NCI-H187 treated with DMSO at 0.1 percent for 48 hours (cell line): ENCODE measurements at places on chromosomes 3 and 15.

DNA sequence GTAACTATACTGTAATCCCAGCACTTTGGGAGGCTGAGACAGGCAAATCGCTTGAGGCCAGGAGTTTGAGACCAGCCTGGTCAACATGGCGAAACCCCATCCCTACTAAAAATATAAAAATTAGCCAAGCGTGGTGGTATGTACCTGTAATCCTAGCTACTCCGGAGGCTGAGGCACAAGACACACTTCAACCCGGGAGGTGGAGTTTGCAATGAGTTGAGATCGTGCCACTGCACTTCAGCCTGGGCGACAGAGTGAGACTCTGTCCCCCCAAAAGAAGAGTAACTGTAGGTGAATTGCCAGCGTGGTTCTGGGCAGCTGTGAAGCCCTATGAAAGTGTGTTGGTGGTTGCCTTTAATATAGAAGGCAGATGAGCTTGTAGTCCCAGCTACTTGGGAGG is 95.9 kb downstream of the SLCO3A1 start:
- no peak for DNase-seq

DNA sequence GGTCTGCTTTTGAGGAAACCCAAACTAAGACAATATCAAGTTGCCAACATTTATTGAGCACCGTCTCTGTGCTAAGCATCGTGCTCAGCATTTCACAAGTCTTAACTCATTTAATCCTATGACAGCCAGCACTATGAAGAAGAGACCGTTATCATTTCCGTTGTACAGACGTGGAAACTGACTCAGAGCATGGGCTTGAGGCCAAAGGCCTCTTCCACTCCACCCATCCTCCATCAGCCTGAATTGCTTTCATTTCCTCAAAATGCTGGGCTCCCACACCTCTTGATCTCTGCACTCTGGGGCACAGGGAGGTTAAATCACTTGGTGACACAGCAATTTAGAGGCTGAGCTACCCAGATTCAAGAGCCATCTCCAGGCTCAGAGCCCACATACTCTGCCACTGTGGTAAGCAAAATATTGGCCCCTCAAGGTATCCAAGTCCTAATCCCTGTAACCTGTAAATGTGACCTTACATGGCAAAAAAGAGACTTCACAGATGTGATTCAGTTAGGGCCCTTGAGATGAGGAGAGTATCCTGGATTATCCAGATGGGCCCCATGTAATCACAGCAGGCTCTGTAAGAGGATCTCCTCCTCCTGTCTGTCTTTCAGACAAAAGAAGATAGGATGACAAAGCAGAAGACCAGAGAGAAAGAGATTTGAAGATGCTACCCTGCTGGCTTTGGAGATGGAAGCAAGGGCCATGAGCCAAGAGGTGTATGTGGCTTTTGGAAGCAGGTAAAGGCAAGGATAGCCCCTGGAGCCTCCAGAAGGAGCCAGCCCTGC is 24.3 kb upstream of the FLNB start:
- DNase-seq = no peak

DNA sequence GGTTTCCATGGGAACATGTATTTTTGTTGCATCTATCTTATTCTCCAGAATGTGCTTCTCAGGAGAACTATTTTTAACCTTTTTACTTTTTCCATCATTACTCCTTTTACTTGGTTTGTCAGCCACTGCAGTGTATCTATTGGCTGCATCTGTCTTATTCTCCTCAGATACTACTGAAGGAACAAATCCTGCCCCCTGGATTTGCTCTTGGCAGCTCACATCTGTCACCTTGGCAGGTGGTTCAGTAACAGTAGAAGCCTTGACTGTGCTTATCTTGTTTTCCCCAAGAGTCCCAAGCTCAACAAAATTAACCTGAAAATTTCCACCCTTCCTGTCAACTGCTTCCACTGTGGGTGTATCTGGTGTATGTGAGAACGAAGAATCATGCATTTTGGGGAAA is 106.0 kb downstream of the MAP4 start:
- no peak for DNase-seq

GRCh38 chr3:25904206-25904605 is 114.3 kb downstream of the OXSM start:
- DNase-seq = no peak

DNA sequence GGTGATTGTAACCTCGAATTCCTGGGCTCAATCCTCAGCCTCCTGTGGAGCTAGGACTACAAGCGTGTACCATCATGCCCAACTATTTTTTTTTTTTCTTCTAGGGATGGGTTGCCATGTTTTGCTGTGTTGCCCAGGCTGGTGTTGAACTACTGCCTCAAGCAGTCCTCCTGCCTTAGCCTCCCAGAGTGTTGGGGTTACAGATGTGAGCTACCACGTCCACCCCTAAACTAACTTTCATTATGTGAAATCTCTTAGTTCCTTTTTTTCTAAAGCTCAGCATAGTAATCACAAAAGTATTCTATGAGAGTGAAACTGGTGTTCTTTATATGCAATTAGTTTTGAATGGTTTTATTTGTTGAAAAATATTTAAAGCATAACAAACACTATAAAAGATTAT is 92.1 kb downstream of the XRN1 start:
- DNase-seq = no peak

DNA sequence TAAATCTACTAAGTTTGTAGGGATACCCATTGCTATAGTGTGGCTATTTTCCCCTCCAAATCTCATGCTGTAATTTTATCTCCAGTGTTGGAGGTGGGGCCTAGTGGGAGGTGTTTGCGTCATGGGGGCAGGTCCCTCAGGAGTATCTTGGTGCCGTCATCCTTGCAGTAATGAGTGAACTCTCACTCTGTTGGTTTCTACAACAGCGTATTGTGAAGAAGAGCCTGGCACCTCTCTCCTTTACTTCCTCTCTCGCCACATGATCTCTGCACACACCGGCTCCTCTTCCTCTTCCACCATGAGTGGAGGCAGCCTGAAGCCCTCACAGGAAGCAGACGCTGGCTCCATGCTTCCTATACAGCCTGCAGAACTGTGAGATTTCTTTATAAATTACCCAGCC is 34.0 kb upstream of the TRPM1 start:
- DNase-seq = no peak

DNA sequence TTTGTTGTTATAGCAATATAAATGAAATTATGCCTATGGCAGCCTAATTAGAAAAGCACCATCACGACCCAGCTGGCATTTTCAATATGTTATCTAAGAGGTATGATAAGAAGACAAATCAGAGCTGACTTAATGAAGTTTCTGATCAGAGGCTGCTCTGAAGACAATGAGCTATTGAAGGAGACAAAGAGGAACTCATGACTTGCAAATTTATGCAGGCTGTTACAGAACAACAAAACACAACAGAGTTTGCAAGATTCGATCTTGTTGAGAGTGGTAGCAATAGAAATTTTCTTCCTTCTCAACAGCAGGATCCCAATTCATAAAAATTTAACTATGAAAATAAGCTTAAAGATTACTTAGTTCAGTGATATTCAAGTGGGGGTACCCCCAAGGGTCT is 7.7 kb downstream of the CCDC54 start:
- DNase-seq = no peak

DNA sequence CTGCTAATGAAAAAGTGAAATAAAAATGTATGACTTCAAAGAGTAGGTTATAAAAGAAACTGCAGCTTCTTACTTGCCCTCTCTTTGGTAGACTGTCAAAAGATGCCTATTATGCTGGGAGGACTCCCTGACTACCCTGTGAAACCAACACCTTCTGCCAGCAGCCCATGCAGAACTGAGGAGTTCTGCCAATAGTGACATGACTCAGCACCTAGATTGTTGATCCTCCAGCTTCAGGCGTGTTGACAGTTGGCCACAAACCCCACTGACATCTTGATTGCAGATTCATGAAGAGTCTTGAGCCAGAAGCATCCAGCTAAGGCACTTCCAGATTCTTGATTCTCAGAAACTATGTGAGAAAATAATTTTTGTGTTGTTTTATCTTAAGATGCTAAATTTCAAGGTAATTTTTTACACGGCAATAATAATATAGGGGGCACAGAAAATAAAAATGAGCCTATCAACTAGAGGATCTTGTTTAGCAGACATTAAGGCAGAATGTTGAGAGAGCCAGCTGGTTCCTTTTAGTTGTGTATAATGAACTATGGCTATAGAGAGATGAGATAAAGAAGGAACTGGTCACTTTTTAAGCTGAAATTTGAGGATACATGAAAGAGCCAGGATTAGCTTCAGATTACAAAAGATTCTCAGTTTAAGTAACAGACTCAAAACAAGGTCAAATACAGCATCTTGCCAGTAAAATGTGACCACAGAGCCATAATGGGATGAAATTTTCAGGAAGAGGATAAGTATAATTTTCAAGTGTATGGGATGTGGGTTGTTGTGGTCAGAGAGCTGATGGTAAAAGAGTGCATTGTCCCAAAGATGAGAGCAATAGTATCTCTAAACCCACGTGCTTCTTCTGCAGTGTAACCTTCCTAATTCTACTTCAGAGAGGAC is 588.7 kb upstream of the CBLB start:
- DNase-seq = no peak

DNA sequence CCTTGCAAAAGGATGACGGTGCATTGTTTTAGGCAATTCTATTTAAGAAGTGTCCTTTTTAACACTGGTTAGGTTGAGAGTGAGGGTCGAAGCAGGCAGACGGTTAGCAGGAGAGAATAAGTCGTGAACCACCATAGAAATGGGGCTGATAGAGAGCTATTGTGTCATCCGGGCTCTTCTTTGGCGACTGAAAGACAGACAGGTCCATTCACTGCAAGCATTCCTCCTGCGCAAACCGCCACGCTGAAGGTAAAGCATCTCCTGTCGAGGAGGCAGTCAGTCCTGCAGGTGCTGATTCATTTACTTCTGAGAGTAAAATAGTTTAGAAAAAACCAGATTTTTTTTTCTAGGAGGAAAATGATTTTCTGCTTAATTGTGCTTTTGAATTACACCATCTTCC is 1002.8 kb upstream of the NR2F2 start:
- DNase-seq = no peak

DNA sequence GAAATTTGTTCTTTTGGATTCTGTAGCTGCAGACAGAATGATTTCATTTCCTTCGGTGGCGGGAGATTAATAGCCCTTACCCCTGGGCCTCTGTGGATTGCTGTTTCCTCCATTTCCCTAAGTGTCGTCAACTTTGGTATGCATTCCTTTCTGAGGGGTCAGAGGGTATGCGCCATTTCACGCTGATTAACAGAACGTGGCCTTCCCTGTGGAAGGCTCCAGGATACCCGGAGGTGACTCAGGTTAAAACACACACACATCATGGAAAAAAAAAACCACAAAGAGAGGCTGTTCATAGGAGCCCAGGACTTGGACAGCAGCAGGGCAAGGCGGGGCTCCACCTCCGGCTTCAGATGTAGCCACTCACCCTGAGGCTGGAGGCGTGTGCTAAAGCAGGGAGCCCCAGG is 51.9 kb downstream of the EPHB1 start:
- DNase-seq = no peak

DNA sequence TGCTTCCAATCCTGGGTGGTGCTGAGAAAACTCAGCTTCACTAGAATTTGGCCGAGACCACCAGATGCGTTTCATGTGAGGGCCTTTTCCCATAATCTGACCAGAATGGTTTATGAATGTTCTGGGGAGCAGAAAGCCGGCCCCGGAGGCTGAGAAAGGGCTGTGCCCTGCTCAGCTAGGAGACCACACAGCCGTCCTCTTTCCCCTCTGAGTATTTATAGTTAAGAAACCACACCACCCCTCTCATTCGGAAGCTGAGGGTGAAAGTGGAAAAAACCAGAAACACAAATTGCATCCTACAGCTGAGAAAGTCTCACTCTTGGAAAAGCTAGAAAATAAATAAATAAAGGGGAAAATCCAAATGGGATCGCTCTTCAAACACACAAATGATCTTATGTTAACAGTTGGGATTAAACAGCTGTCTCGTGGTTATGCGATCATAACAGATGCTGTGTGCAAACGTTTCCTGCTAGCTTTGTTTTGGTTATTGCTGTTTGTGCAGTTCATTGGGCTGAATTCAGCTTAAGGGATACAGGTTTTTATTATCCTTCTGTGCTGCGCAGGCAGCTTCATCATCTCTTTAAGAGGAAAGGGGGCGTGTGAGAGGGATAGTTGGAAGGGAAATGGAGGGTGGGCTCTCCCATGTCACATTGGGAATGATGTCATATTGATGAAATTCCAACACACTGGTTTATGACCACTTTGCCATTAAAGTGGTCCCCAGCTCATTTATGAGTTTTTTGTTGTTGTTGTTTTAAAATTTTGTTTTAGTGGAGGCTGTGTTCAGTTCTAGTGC is 1026.2 kb upstream of the NR2F2 start:
- no peak for DNase-seq

DNA sequence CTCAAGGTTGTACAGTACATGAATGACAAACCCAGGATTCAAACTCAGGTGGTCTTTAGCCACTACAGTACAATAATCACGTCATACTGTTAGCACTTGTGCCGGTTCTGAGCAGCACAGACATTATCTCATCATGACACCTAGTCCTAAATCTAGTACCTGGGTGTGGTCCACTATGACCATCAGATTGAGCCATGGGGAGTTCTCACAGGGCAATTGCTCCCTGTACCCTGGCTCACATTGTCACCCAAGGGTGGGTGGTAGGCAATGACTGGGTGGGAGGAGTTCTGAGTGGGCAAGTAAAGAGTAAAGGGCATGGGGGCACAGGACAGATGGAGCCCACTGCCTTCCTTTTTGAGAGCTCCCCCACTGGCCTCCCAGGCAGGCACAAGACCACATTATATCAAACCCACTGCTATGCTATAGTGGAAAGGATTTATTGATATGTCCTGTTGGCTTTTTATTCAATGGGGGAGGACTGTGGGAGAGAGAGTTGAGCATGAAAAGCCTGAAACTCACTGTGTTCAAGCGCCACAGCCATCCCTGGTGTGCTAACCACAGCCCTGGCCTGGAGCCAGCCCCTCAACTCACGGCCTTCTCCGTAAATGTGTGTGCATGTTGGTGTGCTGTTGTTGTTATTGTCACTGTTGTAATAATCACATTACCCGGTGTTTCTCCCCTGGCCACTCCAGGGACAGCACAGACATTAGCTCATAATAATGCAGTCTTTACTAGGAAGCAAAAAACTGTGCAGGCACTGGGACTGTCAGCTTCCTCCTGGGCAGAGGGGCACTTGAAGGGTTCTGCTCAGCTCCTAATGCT is 27.3 kb downstream of the ADCY5 start:
- DNase-seq = no peak

GRCh38 chr3:143283432-143284128 is 164.0 kb downstream of the CHST2 start:
- no peak for DNase-seq

- DNase-seq = no peak
Measured at GRCh38 chr15:82833362-82833682, 23.9 kb downstream of the WHAMM start.

DNA sequence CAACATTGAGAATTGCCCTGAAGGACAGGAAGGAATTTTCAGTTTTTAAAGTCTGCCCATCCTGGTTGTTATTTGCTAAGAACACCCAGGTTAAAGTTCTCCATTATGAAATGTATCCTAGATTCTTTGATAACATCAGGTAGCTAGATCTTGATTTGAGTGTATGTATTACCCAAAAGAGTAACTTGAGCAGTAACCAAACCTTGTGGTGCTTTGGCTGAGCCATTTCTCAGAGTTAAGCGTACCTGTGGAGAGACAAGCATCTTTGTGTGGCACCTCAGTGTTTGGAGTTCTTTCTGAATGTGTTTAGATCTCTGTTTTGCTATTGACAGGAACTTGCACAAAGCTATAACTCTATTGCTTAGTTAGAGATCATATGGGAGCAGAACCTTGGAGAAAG is 20.4 kb downstream of the CEP97 start:
- DNase-seq = no peak

- no peak for DNase-seq
Measured at GRCh38 chr3:174325834-174326700, 533.1 kb upstream of the NAALADL2 start.
